Fibroblast of skin of left quadriceps (primary cell): ENCODE measurements at places on chromosomes 7 and 10.

DNA sequence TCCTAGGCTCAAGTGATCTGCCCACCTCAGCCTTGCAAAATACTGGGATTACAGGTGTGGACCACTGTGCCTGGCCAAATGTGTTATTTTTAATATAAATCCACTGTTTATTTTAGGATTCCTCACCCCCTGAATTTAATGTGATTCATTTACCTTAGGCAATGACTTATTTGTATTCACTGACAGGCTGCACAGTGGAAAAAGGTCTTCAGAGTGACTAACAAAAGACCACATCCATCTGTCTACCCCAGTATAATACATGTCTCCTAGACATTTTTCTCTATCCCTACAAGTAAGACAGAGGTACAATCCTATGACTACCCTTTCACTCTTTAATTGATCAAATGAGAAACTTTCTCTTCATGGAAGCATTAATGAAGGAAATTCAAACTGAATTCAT lies 230.2 kb downstream of the AHR start:
- DNase-seq, result no peak

DNA sequence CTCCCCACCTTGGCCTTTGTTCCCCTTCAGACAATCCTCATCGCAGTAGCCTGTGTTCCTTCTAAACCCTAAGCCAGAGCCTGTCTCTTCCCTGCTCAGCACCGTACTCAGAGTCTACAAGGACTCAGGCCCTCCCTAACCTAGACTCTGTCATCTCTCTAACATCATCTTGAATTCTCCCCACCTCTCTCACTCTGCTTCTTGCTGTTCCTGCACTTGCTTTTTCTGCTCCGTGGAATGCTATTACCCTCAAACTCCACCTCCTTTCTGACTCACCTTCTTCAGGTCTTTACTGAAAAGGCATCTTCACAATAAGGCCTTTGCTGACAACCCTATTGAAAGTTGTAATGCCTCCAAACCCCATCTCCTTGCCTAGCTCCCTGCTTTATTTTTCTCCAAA lies 141.0 kb downstream of the DKK1 start:
- no peak for DNase-seq

DNA sequence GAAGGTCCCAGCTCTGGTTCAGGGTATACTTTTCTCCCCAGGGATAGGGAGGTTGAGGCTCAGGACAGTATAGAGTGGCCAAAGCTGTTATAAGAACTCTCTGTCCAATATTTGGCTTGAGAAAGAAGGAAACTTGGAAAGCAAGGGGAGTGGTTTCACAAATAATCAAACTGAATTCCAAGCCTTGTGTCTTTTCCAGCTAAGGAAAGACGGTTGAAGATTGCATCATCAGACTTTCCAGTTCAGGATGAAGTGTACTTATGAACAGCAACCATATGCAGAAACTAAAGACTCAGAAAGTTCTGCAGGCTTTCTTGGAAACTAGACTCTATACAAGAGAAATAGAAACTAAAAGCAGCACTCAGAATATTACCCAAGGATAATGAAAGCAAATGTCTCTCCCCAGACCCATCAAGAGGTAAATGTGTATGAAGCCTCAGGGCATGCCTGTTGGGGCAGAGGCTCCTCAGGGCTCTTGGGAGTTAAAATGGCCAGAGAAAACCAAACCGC lies 46.4 kb downstream of the RAMP3 start:
- peak; percentile 37 for DNase-seq

DNA sequence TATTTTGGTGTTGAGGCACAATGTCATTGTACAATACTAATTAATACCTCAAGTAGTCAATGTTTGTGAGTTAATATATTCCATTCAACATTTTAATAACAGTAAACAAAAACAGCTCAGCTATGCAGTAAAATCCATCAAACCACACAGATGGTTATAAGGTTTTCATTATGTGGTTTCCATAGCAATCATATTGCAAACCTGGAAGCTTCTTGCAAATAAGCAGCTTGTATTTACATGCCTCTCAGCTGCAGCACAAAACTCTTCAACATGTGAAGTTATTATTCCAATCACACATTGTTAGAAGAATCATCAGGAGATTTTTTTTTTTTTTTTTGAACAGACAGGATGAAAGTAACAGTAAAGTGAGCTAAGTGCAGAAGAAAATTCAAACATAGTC lies 170.2 kb downstream of the SKAP2 start:
- no peak for DNase-seq

- no peak for DNase-seq
These were observed 10.7 kb downstream of the IRF5 start for GRCh38 chr7:128948312-128948973.

- DNase-seq, result peak; percentile 54
These were observed 159.6 kb downstream of the PARD3 start for GRCh38 chr10:34655286-34656170.

- DNase-seq, result no peak
These were observed 36.3 kb downstream of the SUFU start for GRCh38 chr10:102540023-102540422.

- no peak for DNase-seq
These were observed 94.3 kb upstream of the SORCS3 start for GRCh38 chr10:104546756-104547155.

- no peak for DNase-seq
These were observed 90.2 kb downstream of the DLG5 start for GRCh38 chr10:77836299-77836820.

GRCh38 chr10:110821508-110821907 lies 50.2 kb upstream of the PDCD4 start:
- DNase-seq, result no peak

DNA sequence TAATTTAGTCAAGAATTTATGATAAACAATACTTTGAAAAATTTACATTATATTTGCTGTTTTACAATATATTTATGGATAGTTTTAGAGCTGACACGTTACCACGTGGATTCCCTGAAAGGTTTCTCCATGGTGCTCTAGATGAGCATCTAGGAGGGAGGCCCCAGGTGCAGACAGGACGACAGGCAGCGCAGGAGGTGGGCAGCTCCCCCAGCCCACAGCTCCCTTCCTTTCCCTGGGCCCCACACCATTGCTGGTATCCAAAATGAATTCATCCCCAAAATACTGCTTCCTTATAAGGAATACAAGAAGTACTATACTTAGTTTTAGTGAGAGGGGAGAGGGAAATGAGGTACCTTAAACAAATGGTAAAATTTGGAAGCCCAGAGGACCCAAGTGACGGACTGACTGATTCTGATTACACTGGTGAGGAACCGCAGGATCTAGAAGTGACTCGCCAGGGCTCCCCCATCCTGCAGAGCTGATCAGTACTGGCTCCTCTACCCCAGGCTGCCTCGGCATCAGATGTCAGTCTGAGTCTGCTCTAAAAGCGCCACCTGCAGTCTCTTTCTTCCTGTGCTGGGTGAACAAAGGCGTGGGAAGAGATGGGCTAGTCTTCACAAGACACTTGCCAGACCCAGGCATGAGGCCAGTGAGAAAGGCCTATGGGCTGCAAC lies 89.2 kb downstream of the DLG5 start:
- peak; percentile 9 for DNase-seq

GRCh38 chr7:114085592-114086501 lies 167.0 kb upstream of the PPP1R3A start:
- peak; percentile 70 for DNase-seq

GRCh38 chr10:51108406-51108805 lies 34.1 kb downstream of the PRKG1 start:
- DNase-seq, result no peak

DNA sequence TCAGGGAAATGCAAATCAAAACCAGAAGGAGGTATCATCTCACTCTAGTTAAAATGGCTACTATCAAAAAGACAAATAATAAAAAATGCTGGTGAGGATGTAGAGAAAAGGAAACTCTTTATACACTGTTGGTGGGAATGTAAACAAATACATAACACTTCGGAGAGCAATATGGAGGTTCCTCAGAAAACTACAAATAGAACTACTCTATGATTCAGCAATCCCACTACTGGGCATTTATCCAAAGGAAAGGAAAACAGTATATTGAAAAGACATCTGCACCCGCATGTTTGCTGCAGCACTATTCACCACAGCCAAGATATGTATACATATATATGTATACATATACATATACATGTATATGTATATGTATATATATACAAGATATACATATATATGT lies 94.2 kb downstream of the C10orf90 start:
- DNase-seq, result no peak

DNA sequence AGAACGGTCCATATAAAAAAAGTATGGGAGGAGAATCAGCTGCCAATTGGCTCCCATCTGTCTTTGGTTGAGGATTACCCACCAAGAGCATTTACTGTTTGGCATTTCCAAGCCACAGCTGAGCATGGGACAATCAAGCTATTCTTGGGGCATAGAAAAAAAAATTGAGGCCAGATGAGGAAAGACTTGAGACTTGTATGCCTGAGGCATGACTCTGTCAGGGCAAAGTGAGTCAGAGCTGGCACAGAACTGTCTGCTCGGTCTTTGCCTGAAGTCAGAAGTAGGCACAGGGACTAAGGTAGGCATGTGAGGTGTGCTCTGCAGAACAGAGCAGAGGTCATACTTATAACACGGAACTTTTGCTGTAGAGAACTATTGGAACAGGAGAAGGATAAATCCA lies 126.5 kb upstream of the CHRM2 start:
- DNase-seq, result no peak

GRCh38 chr7:22718200-22718711 lies 8.7 kb upstream of the IL6 start:
- peak; percentile 63 for DNase-seq

DNA sequence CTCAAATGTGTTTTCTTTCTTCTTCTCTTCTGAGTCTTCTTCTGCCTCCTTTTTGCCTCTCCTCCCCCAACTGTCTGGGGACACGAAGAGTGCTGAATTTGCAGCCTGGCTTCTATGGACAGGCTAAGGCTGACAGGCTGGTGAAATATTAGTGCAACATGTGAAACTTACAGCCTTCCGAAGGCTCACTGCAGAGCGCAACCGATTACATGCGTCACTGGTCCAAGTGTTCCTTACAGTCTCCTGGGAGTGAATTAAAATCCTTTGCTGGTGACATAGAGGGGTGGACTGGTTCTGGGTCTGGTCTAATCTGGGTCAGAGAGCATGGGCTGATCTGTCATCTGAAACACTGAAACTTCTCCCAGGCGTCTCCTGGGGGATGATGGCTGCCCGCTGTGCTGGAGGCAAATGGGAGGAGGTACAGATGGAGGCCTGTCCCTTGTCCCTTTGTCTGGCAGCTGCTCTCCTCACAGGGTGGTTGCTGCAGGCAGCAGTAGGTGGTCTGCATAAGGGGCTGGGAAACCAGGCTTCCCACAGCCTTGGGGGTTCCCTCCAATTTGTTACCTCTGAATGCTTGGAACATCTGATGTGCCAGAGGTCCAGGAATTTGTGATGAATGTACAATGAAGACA lies 143.8 kb upstream of the BMPER start:
- no peak for DNase-seq

DNA sequence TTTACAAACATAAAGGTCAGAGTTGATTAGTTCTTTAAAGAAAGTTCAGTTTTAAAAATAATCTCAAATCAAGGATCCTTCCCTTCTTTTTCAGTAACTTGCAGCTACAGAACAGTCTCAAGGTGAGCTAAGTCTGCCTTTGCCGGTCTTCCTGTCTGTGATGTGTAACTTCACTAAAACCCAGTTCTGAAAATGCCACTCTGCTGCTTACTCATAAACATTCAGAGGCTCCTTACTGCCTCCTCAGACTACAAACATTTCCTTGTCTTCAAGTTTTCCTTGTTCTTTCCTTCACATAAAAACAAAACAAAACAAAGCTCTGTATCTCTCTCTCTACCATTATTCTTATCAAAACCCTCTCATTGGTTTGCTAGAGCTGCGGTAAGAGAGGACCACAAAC lies 128.7 kb downstream of the ETV1 start:
- no peak for DNase-seq

DNA sequence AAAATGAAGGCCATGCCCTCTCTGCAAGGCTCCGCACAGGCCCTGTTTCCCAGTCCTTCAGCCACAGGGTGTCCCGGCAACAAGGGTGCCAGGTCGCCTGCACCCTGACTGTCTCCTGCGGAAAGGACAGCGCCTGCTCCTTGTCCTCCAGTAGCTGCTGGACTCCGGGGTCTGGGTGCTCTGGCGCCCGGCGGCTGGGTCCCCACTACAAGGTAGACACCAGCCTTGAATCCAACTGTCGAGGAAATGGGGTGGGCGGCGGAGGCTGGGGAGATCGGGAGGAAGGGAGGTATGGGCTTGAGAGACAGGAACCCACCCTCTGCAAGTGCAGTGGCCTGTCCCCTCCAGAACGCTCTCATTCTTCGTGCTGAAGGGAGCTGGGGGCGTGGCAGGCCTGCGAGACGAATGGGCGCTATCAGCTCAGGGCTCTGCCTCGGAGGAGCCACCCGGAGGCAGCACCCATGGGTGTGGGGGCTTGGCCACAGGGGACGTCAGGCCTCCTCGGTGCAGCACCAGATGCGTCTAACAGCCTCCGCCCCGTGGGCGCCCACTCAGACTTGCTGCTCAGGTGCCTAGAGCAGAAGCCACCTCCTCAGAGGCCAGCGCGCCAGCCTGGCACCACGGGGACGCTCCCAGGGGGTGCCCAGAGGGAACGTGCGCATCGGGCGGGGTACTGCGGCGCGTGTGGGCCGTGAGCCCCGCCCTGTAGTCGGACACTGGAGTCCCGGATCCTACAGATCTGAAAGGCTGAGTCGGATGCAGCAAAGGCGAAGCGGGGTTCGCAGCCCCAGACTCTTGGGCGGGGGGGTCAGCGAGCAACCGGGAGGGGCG lies 15.6 kb downstream of the ADAM8 start:
- no peak for DNase-seq

- no peak for DNase-seq
These were observed 965.6 kb downstream of the XPNPEP1 start for GRCh38 chr10:108957681-108958080.

GRCh38 chr7:154426778-154427177 lies 374.6 kb downstream of the DPP6 start:
- DNase-seq, result no peak

- no peak for DNase-seq
These were observed 465.5 kb upstream of the KLF6 start for GRCh38 chr10:4250587-4250887.

DNA sequence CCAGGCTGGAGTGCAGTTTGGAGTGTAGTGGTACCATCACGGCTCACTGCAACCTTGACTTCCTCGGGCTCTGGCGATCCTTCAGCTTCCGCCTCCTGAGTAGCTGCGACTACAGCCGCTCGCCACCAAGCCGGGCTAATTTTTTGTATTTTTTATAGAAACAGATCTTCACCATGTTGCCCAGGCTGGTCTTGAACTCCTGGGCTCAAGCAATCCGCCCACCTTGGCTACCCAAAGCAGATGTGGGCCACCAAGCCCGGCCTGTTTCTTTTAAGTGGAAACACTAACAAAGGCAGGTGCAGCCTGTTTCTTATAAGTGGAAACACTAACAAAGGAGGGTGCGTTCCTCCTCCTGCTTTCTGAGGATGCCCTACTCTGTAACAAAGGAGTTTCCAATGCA lies 18.2 kb downstream of the PRF1 start:
- DNase-seq, result no peak

- DNase-seq, result no peak
These were observed 37.5 kb downstream of the ENO4 start for GRCh38 chr10:116886772-116887171.

GRCh38 chr10:12389154-12389734 lies 39.9 kb downstream of the CAMK1D start:
- no peak for DNase-seq

- no peak for DNase-seq
These were observed 1183.2 kb upstream of the CELF2 start for GRCh38 chr10:9834434-9834833.
